ENCODE measurements at places on chromosomes 13 and 19. TPM values are rescaled to one million over a fixed set of nuclear protein-coding genes. Genes with fewer than 3 reads are reported as not detected.

The KLK2 gene
- 0.74 TPM for total RNA-seq

The DAND5 gene
- 0.74 TPM for total RNA-seq

The NOTCH3 gene
- total RNA-seq = 1.2 TPM

DNA sequence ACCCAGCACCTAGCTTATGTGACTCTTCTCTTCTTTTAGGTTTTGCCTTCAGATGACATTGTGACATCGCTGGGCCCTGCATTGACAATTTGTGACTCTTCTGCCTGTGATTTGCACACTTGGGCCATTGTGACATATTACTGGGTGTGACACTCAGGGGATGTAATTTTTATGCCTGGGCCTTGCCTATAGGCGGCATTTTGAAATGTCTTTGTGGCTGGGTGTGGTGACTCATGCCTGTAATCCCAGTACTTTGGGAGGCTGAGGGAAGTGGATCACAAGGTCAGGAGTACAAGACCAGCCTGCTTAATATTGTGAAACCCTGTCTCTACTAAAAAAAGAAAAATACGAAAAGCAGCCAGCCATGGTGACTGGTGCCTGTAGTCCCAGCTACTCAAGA, 28.4 kb upstream of the ZNF681 start:
- no peak for DNase-seq

The LILRB2 gene
- total RNA-seq = not detected

- no peak for DNase-seq
Observed at GRCh38 chr13:32949820-32950219, 66.4 kb upstream of the KL start.

- no peak for DNase-seq
Observed at GRCh38 chr13:42075517-42075916, 27.1 kb downstream of the DGKH start.

- no peak for DNase-seq
Observed at GRCh38 chr13:45162194-45162593, 38.7 kb downstream of the KCTD4 start.

GRCh38 chr13:71217827-71218226, 649.2 kb downstream of the DACH1 start:
- no peak for DNase-seq

The ZNF471 gene
- total RNA-seq = not detected

DNA sequence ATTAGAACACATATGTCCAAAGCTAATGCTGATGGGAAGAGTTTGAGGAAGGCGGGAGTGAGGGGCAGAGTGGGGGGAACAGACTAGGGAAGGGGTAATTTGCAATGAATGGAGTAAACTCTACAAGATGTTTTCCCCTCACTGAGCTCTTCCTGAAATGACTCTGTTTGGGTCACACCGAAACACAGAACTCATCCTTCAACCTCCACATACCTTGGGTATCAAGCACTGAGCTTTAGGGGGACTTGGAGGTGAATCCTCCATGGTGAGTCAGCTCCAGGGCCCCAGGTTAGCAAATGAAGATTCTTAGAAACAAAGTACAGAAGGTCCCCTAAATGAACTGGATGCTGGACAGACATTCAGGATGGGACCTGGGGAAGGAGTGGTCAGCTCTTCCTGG, 1.3 kb upstream of the SIGLEC10 start:
- DNase-seq = no peak

The CBY2 gene
- not detected for total RNA-seq

GRCh38 chr19:42272989-42273406, 3.9 kb downstream of the CIC start:
- no peak for DNase-seq

DNA sequence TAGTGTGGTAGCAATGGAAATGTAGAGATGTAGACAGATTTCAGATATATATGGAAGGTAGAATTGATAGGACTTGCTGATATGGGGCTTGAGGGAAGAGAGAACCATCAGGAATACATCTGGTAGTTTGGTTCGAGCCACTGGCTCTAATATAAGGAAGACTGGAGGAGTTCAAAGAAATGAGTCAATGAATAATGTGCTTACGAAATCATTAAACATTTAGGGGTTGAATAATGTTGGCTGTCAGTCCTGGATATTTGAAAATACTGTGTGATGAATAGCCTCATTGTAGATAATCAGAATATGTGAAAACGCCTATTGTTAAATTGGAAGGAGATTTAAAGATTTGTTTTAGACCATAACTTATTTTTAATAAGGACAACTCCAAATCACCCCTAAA, 21.6 kb downstream of the SGCG start:
- DNase-seq = no peak

The KLK3 gene
- not detected for total RNA-seq

GRCh38 chr19:46741447-46741846, 4.4 kb upstream of the FKRP start:
- no peak for DNase-seq

The CCDC70 gene
- total RNA-seq = not detected

The C19orf67 gene
- 2.1 TPM for total RNA-seq

DNA sequence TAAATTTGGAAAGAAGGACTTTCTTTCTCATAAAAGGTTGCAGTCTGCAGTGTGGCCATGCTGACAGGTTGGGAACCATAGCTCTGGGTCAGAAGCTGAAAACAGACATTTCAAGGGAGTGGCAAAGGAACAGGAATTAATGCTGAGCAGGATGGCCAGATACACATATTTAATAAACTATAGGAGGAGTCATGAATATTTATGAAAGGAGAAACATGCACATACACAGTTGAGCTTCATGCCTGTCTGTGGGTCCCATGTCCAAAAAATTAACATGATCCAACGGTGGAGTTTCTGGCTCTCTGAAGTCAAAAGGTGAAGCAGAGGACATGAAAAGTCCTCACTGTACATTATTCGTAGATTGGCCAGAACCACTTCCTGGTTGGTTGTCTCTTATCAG, 2556.0 kb downstream of the PCDH9 start:
- DNase-seq = no peak

DNA sequence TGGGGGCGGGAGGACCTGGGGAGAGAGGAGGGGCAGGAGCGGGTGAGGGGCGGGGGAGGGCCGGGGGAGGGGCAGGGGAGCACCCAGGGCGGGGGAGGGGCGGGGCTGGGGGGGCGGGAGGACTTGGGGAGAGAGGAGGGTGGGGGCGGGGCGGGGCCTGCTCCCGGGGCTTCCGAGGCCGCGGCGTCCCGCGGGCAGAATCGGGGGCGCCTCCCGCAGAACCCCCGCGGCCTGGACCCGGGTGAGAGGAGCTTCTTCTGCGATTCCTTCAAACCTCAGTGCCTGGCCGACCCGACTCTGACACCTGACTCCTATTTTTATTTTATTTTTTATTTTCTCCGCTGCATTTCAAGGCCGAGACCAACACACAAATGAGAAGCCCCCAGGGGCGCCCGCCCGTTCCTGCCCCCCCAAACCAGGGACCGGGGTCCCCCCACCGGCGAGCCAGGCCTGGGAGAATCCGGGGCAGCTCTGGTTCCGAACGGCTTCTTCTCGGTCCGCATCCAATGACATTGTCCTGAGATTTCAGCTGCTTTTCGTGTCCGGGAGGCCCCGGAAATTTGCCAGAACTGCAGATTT, 470 bp upstream of the GRTP1 start:
- DNase-seq = no peak

The B3GNT8 gene
- total RNA-seq = 3.4 TPM

GRCh38 chr13:60654415-60654814, 257.4 kb downstream of the TDRD3 start:
- no peak for DNase-seq

GRCh38 chr19:54694648-54695047, 29.6 kb upstream of the KIR3DL3 start:
- no peak for DNase-seq

GRCh38 chr13:46571189-46571908, 18.4 kb downstream of the LRCH1 start:
- no peak for DNase-seq

The FGF9 gene
- not detected for total RNA-seq

- no peak for DNase-seq
Observed at GRCh38 chr19:14577264-14577663, 5.4 kb upstream of the NDUFB7 start.

DNA sequence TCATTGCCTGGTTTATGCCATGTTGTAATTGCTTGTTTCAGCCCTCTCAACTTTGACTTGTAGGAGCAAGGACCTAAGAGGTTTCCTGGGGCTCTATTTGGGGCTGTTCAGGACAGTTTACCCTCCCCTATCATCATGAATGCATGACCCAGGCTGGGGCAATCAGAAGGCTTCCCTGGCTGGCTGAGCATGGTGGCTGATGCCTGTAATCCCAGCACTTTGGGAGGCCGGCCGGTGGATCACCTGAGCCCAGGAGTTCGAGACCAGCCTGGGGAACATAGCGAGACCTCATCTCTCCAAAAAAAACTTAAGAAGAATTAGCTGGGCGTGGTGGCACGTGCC, 6.1 kb upstream of the LSM4 start:
- peak; percentile 11 for DNase-seq

The LYPD4 gene
- not detected for total RNA-seq

- no peak for DNase-seq
Observed at GRCh38 chr13:30835442-30835841, 70.6 kb upstream of the MEDAG start.

DNA sequence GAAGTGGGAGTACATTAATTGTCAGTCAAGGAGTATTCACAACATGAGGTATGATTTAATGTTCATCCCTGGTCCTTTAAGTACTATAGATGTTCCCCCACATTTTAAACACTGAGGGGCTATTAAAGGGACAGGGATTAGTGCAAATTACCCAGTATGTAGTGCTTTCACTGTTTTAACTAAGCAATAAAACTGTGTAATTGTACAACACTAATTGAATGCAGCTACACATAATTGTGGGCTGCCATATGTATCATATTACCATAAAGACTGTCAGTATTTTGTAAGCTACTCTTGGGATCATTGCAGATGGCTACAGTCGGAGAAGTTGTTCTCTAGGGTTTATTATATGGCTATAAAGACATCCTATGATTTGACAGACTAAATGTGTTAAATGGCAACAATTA, 316.6 kb downstream of the DCLK1 start:
- DNase-seq = no peak

The SIGLEC9 gene
- not detected for total RNA-seq

The ZNF100 gene
- 25.9 TPM for total RNA-seq

GRCh38 chr13:30873499-30873898, 32.6 kb upstream of the MEDAG start:
- no peak for DNase-seq

DNA sequence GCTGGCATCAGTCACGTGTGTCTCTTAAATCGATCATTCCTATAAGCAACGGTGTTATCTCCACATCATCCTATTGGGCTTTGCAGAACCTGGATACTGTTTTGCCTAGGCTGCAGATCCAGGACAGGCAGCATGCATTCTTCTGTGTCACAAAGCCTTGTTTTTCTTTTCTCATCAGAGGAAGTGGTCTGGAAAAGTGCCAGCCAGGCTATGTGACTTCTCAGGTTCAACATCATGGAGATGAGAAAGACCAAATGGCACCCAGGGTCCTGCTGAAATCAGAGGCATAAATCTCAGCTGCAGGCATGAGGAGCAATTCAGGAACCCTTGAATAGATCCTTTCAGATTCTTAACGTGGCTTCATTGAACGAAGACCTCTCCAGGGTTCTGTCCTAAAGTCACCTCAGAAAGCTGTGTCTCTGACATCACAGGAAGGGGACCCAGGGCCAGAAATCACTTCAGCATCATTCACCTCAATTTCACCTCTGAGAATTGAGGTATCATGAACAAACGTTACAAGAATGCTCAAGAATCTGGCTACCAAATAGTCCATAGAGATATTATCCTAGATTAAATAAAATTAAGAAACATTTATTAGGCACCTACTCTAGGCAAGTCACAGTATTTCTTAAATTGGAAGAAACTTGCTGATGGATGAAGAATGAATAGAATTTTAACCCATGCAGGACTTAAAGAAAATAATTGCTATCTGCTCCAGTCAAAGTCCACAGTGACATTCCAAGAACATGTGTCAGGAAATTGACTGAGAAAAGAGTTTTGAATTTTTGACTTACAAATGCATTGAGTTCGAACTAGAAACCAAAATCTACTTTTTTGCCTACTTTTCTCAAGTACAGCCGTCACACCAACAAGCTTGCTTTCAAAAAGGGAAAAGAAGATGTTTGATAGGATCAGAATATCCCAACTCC, 124.1 kb downstream of the COG6 start:
- no peak for DNase-seq

DNA sequence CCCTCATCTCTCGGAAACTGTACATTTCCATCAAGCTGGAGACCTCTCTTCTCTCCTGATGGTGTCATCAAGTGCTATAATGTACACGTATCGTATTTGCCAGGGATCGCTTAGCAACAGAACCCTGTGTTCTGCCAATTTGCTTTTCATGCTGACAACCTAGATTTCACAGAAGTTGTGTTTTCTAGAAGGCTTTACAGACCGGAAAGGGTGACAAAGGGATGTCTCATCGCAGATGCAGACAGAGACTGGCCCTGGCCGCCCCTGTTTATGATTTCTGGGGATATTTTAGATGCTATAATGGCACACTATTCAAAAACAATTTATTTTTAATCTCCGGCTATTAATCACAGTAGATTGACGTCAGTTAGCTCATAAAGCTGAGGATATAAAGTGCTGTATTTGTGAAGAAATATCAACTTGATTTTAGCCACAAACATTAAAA, 291.4 kb downstream of the IRS2 start:
- DNase-seq = no peak

DNA sequence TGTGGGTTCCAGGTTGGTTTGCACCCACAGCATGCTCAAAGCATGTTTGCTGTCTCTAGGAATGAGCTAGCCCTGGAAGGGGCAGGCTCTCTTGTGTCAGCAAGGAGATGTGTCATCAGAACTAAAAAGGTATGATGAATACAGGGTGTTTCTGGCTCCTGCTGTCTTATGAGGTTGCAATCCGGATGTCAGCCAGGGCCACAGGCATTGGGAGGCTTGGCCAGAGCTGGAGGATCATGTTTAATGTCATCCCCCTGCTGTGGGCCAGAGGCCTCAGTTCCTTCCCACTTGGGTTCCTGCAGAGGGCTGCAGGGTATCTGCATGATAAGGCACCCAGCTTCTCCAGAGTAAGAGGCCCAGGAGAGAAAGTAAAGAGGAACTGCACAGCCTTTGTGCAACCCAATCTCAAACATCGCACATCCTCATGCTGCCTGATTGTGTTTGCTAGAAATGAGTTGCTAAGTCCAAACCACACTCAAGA, 193.6 kb downstream of the COL4A1 start:
- DNase-seq = no peak

Data from K562 (cell line).